IMR-90 (cell line): ENCODE measurements at places on chromosomes 5 and 9. TPM values are rescaled to one million over a fixed set of nuclear protein-coding genes. Genes with fewer than 3 reads are reported as not detected.

The FOXD4L5 gene
- not detected in 2 replicates for polyA plus RNA-seq

The SEMA6A gene
- 0.27 and 0.50 TPM in 2 replicates for polyA plus RNA-seq

The HAVCR2 gene
- polyA plus RNA-seq: 0.07 and 0.09 TPM in 2 replicates

The PLAC8L1 gene
- 0.27 TPM in 1 of 2 replicates, not detected in the other for polyA plus RNA-seq

The SHB gene
- 20.4 and 22.9 TPM in 2 replicates for polyA plus RNA-seq

The PCDHB3 gene
- 0.10 and 0.12 TPM in 2 replicates for polyA plus RNA-seq

The TAF11L10 gene
- not detected in 2 replicates for polyA plus RNA-seq

The MSANTD3 gene
- 45.3 and 45.5 TPM in 2 replicates for polyA plus RNA-seq

The LRRC14B gene
- not detected in 2 replicates for polyA plus RNA-seq

The FAM81B gene
- not detected in 2 replicates for polyA plus RNA-seq
